ENCODE measurements at places on chromosomes 5 and 9.

DNA sequence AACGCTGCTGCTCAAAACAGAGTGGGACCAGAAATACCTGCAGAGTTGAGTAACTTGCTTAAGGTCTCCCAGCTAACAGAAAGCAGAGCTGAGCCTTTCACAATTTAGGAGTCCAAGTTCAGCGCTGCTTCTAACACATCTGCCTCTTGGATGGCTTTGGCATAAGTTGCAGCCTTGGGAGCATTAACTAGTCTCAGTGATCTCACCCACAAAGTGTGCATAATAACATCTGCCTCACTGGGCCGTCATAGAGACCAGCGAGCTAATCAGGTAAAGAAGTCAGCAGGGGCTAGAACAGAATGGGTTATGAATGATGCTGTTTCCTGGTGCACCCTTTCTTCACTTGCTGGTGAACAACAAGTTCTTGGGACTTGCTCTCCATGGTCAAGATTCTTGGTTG lies 36.5 kb downstream of the WWC1 start:
- ATAC-seq = no peak

DNA sequence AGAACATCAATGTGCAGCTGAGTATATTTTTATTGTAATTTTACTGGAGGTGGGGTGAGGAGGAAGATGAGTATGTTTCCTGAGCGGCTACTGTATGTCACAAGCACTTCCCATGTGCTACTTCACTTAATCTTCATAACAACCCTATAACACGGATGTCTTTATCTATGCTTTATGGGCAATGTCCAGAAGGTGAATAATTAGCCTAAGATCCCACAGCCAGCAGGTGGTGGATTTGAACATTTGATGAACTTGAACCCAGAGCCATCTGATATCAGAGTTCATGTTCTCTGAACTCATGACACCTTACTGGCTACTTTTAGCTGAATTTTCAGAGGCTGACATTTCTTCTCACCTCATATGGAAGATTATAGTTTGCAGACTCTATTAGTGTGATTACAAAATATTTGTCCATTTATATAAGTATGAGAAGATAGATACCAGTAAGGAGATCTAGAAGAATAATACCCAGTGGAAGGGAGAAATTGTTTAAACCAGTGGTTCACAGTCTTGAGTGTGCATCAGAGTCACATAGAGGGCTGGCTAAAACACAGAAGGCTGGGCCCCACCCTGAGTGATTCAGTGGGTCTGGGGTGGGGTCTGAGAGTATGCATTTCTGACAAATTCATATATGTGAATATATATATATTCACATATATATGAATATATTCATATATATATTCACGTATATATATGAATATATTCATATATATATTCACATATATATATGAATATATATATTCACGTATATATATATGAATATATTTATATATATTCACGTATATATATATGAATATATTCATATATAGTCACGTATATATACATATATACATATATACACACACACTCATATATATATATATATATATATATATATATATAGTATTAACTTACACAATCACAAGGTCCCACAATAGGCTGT lies 164.4 kb upstream of the NR3C1 start:
- no peak for ATAC-seq

GRCh38 chr5:172163346-172163745 lies 24.7 kb downstream of the STK10 start:
- no peak for ATAC-seq

GRCh38 chr9:112411626-112412027 lies 31.7 kb downstream of the HSDL2 start:
- ATAC-seq = peak; percentile 85

DNA sequence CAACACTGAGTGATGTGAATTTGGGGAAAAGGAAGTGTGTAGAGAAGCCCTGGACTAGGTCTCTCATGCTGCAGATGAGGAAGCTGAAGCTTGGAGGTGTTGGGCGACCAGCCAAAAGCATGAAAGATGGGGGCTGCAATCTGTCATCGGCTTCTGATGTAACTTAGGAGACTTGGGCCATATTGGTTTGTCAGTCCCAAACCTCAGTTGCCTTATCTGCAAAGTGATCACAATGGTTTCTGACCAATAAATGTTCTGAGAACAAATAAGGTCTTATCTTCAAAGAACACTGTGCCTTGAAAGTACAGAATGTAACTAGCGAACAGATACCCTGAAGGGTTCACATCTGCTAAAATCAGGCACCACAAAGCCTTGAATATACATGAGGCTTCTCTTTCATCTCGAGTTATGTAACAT lies 198.4 kb upstream of the NR3C1 start:
- no peak for ATAC-seq

DNA sequence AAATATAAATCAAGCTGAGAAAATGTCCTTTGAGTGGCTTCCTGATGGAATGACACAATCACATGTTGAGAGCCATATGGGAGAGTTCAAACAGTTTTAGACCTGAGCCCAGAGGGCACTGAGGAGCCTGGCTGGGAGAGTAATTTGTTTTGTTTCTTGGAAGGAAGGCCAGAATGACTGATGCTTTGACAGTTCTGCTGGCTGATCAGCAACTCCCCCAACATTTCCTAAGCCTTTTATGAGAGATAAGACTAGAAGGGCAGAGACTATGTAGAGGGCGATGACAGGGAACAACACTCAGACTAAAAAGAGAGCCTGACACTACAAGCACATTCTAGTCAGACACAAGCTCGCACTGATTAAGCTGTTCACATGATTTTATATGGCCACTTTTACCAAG lies 169.2 kb downstream of the COX7C start:
- ATAC-seq = no peak

DNA sequence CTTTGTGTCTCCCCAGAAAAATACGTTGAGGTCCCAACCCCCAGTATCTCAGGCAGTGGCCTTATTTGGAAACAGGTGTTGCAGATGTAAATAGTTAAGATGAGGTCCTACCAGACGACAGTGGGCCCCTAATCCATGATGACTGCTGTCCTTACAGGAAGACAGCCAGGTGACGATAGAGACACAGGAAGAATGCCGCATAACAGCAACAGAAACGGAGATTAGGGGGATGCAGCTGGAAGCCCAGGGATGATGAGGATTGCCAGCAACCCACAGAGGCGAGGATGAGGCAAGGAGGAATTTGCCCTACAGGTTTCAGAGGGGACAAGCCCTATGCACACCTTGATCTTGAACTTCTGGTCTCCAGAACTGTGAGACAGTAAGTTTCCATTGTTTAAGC lies 46.5 kb downstream of the ROPN1L start:
- no peak for ATAC-seq

- ATAC-seq = no peak
Measured at GRCh38 chr5:159096243-159096923, 3.3 kb downstream of the EBF1 start.

All from esophagus mucosa (tissue), 1 donor.